ENCODE measurements at places on chromosomes 4 and X. TPM values are rescaled to one million over a fixed set of nuclear protein-coding genes. Genes with fewer than 3 reads are reported as not detected.

GRCh38 chr4:170035231-170035630 is 9.0 kb upstream of the MFAP3L start:
- H3K27me3 ChIP-seq: no peaks in the 10 kb centered on the region
- H3K27ac ChIP-seq: no peak overlapping the region
- H3K4me1 ChIP-seq: no peaks in the 10 kb centered on the region

DNA sequence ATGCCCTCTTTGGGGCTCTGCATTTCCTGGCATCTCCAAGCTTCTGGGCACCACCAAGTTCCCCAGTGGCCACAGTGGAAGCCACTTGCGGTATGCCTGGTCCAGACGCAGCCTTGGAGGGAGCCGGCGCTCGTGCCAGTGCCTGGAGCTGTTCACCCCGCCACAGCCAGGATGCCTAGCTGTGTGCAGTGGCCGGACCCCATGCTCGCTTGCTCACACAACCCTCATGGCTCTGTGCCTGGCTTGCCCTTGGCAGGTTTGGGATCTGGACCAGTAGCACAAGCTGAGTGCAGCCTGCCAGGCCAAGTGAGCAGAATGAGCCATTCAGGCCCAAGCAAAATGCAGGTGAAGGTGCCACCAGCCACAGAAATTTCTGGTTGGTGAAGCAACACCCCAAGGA is 283.5 kb downstream of the EVC2 start:
- no peak overlapping the region for H3K4me3 ChIP-seq
- H3K27ac ChIP-seq: no peak overlapping the region
- no peaks in the 10 kb centered on the region for H3K4me1 ChIP-seq
- H3K36me3 ChIP-seq: no peaks in the 10 kb centered on the region

Gene S100G
- total RNA-seq: not detected

Gene CLDN34
- total RNA-seq: 0.82 TPM

Gene CENPVL3
- total RNA-seq: not detected

Gene PALLD
- total RNA-seq: 198 TPM

DNA sequence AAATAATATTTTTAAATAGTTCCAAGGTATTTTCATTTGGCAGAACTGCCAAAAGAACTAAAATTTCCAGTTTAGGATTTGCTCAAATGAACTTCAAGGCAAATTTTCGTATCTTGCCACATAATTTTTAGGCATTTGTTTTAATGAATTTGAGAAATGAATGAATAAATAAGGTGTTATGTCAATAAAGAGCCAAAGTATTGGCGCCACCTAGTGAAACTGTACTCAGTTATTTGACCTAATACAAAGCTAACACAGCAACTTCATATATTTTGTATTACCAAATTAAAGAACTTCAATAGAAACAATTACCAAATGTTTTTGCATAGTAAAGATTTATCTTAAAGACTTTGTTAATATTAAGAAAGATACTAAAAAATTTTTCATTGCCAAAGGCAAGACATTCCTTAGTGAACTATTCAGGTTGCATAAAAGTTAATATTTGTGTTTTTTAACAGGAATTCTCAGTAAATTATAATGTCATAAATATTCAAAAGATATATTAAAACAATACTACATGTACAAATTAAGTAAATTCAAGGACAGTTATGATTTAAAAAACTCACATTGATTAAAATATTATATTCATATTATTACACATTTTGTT is 50.3 kb downstream of the STPG2 start:
- no peak overlapping the region for H3K27ac ChIP-seq
- H3K4me3 ChIP-seq: no peak overlapping the region
- no peaks in the 10 kb centered on the region for H3K36me3 ChIP-seq
- no peak for DNase-seq
- no peaks in the 10 kb centered on the region for H3K4me1 ChIP-seq
- no peaks in the 10 kb centered on the region for H3K27me3 ChIP-seq

GRCh38 chr4:157655096-157655809 is 434.7 kb downstream of the GRIA2 start:
- H3K27me3 ChIP-seq: no peaks in the 10 kb centered on the region
- no peak for DNase-seq
- no peak overlapping the region for H3K4me3 ChIP-seq
- no peaks in the 10 kb centered on the region for H3K4me1 ChIP-seq

Gene TCEAL6
- 4.0 TPM for total RNA-seq

DNA sequence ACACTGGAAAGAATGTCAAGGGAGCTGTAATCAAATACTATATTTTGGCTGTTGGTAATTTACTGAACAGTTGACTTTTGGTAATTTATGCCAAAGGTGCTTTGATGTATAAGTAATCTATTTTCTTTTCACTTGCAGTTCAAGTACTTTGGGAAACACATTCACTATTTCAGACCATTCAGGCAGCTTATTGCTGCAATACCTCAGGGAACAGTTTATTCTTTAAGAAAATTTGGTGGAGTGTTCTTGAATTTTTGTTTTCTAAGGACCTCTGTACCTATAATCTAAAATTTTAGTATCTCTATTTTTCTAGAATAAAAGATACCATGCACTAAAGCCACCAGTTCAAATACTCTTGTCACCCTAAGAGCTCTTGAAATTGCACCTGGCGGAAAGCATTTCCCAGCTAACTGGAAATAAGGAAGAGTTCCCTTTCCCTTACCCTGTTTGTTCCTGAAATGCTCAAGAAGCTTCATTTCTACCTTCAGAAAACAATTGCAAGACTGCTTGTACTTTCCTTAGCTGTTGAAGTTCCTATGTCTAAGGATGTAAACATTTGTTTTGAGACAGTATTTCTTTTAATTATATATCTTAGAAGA is 633.5 kb upstream of the FAT1 start:
- H3K27ac ChIP-seq: no peak overlapping the region
- no peaks in the 10 kb centered on the region for H3K4me1 ChIP-seq
- no peak overlapping the region for H3K4me3 ChIP-seq
- H3K27me3 ChIP-seq: no peaks in the 10 kb centered on the region

DNA sequence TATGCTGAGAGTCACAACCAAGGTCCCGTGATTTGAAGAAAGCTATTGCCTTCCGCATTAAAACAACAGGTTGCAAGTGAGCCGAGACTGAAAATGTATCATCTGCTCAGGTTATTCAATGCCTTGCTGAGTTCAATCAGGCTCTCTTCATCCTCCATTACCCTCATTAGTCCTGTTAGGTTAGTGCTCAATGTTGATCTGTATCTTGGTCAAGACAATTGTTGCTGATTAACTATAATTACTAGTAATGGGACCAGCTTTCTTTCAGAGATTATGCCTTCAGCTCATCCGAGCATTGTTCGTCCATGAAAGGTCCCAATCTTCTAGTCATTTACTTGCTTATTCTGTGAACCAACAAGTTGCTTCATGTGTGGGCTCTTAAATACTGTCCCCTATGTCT is 534.6 kb upstream of the FAM241A start:
- H3K36me3 ChIP-seq: no peaks in the 10 kb centered on the region
- no peak overlapping the region for H3K4me3 ChIP-seq
- H3K4me1 ChIP-seq: no peaks in the 10 kb centered on the region
- no peak for DNase-seq

GRCh38 chrX:69263251-69263820 is 98.1 kb upstream of the PJA1 start:
- no peak overlapping the region for H3K4me3 ChIP-seq
- H3K36me3 ChIP-seq: no peaks in the 10 kb centered on the region
- no peaks in the 10 kb centered on the region for H3K4me1 ChIP-seq
- no peak overlapping the region for H3K27ac ChIP-seq
- H3K27me3 ChIP-seq: no peaks in the 10 kb centered on the region
